ENCODE measurements at places on chromosomes 2 and 18. TPM values are rescaled to one million over a fixed set of nuclear protein-coding genes. Genes with fewer than 3 reads are reported as not detected.

- no peak for DNase-seq
These were observed 98.0 kb downstream of the MARCHF4 start for GRCh38 chr2:216274194-216274840.

TUBA4B gene
- total RNA-seq = not detected

GRCh38 chr2:217789003-217789735, 213.6 kb downstream of the TNS1 start:
- DNase-seq = peak; percentile 89

DNA sequence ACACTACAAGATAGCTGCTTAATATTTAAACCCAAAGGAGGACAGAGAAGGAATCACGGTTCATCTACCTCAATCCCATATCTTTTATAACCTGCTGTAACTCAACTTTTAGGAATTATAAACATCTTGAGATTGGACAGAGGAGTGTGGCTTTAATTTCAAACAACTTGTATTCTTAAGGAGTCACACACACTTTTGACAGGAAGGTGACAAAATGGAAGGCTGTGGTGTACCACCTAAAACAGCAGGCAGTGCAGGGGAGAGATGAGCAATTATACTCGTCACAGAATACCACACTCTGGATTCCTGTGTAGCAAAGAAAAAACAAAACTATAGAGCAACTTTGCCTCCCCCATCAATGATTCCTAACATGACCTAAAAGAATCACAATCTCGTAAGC, 194.8 kb downstream of the ZEB2 start:
- DNase-seq = no peak

C1GALT1C1L gene
- total RNA-seq = 0.48 TPM
